B cell (primary cell): ENCODE measurements at places on chromosomes 3 and 15. TPM values are rescaled to one million over a fixed set of nuclear protein-coding genes. Genes with fewer than 3 reads are reported as not detected.

- H3K27ac ChIP-seq, result no peak overlapping the region
- no peaks in the 10 kb centered on the region for H3K4me1 ChIP-seq
- no peaks in the 10 kb centered on the region for H3K36me3 ChIP-seq
- DNase-seq, result no peak
Observed at GRCh38 chr3:107124885-107125284, 252.4 kb upstream of the CCDC54 start.

GRCh38 chr15:60720086-60720485, 241.1 kb upstream of the ICE2 start:
- H3K36me3 ChIP-seq, result no peaks in the 10 kb centered on the region
- H3K4me1 ChIP-seq, result peaks cover 18% of the 10 kb centered on the region
- H3K27ac ChIP-seq, result no peak overlapping the region
- H3K27me3 ChIP-seq, result peaks cover 4% of the 10 kb centered on the region
- no peak for DNase-seq

- no peaks in the 10 kb centered on the region for H3K36me3 ChIP-seq
- DNase-seq, result peak; percentile 68
- H3K4me1 ChIP-seq, result peaks cover 3% of the 10 kb centered on the region
Observed at GRCh38 chr15:48285329-48286214, 45.7 kb upstream of the DUT start.

DNA sequence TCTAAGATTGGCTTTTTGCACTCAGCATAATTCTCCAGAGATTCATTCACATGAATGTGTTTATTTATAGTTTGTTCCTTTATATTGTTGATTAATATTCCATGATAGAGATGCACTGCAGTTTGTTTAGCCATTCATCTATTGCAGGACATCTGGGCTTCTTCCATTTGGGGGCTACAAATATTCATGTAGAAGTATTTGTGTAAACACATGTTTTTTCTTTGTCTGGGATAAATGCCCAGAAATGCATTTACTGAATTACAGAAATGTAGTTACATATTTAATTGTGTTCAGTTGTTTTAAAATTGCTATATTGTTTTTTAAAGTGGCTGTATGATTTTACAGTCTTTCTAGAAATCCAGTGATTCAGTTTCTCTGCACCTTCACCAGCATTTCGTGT, 635.0 kb downstream of the ZIC1 start:
- H3K4me1 ChIP-seq, result no peaks in the 10 kb centered on the region
- no peak overlapping the region for H3K27ac ChIP-seq
- no peaks in the 10 kb centered on the region for H3K27me3 ChIP-seq

- H3K4me3 ChIP-seq, result no peak overlapping the region
- H3K27ac ChIP-seq, result no peak overlapping the region
- H3K36me3 ChIP-seq, result no peaks in the 10 kb centered on the region
- H3K27me3 ChIP-seq, result no peaks in the 10 kb centered on the region
- no peak for DNase-seq
Observed at GRCh38 chr3:166425900-166426611, 588.8 kb upstream of the BCHE start.

DNA sequence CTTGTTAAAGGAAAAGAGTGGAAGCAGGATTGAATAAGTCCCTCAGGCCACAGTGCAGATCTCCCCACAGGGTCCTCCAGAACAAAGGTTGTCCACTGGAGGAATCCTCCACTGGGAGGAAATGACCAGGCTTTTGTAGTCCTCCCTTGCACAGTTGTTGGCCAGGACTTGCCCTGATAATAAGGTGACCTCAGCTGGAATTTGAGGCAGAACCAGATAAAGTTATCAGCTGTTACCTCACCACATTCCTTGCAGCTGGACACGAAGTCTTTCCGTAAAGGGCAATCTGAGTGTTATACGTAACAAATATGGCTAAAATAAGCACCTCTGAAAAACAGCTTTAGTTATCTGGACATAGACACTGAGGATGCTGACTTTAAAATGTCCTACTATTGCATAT, 83.5 kb upstream of the NAALADL2 start:
- H3K27ac ChIP-seq, result no peak overlapping the region
- no peaks in the 10 kb centered on the region for H3K36me3 ChIP-seq
- DNase-seq, result no peak
- no peaks in the 10 kb centered on the region for H3K4me1 ChIP-seq

The GOLGA8T gene
- 0.71 TPM in 1 of 2 replicates, not detected in the other for total RNA-seq
